Activated CD4-positive, alpha-beta T cell treated with anti-CD3 and anti-CD28 coated beads, Interleukin-2, amount 50 U/mL, for 1 hour (primary cell): ENCODE measurements at places on chromosomes 6 and 20.
A peak's percentile ranks its signal among the peaks of the same experiment; 100 is the strongest.

DNA sequence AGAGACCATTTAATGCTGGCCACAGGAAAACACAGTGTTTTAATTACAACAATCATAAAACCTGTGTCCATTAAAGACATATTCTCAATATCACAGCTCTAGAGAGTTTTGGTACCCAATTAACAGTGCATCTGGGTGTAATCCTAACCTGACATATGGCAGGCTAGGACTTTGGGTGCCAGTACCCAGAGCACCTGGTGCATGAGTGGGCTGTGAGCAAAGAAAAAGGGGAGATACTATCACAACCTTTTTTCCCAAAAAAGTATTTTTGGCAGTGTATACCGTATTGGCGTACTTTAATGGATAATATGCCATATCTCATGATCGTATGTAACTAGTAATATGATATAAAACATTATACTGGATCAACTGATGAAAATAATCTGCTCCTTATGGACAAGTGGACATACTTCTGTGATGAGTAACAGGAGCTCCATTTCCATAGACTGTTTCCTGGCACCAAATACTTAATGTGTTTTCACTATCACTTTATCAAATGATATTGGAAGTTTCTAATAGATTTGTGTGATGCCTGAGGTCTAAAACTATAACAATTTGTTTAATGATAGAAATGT is 91.7 kb downstream of the COL19A1 start:
- no peak for DNase-seq

GRCh38 chr20:44068316-44069201 is 118.4 kb downstream of the JPH2 start:
- DNase-seq = peak; percentile 20

- DNase-seq = no peak
Observed at GRCh38 chr6:136628996-136629395, 78.8 kb upstream of the MAP7 start.

DNA sequence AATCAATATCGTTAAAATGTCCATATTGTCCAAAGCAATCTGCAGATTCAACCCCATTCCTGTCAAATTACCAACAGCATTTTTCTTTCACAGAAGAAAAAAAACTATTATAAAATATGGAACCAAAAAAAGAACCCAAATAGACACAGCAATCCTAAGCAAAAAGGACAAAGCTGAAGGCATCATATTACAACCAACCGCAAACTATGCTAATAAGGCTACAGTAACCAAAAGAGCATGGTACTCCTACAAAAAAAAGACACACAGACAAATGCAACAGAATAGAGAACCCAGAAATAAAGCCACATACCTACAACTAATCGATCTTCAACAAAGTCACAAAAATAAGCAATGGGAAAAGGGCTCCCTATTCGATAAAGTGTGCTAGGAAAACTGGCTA is 49.2 kb downstream of the RNGTT start:
- DNase-seq = no peak

DNA sequence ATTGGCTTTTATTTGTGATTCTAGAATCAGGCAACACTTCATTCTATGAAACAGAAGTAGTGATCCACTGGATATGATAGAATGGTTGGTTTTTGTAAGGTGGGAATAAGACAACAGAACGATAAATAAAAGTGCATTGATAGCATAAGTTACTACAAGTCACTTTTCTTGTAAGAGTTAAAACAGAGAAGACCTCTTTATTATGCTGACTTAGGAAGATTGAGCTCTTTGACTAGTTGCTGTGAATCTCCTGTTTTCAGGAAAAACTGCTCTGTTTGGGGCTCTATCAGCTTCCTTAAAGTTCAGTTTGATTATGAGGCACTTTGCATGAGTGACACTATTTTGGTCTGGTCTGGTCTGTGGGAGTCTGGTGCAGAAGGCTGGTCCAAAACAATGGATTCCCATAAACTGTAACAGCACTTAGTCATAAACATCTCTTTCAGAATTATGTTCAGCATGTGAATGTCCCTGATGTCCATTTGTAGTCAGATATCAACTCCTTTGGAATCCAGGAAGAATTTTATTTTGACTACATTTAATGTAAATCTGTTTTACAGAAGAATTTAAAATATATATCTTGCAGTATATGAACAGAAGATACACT is 35.0 kb upstream of the DSE start:
- DNase-seq = no peak

DNA sequence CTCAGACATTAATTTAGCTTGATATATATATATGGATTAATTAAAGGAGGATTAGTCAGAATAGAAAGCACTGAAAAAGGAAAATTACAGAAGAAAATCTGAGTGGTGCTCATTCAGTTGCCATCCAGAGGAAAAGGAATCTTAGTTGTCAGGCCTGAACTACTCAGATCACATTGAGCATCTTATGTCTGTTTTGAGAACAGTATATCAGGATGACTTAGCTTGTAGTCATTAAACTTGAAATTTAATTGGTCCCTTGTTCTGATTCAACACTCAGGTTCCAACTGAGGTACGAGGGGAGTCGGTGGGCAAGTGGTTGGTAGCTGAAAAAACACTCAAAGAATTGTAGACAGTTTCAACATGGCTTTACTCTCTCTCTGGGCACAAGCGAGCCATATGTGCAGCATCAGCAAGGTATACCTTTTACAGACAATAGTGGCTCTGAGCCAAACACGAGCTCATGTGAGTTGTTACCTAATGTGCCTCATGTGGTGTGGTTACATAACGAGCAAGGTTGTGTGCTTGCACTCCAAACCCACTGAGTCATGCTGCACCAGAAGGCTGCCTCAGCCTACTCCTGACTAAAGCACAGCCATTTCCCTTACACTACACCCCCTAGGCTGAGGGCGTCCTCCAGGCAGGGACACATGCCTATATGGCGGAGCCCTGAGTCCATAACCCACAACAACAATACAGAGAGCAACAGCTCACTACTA is 73.0 kb upstream of the HMGN3 start:
- DNase-seq = no peak

DNA sequence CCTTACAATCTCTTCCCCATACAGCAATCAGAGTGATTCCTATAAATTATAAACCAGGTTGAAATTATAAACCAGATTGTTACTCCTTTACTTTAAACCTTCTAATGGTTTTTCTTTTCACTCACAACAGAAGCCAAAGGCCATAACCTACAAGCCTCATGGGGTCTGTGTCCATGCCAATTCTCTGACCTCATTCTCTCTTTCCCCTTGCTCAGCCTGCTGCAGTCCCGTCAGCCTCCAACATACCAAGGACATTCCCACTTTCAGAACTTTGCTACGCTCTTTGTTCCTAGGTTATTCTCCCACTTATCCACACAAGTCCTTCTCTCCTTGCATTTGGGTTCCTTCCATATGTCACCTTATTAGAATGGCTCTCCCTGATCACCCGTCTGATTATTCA is 277.9 kb upstream of the TCF21 start:
- DNase-seq = no peak
